ENCODE measurements at places on chromosomes 6 and 20. TPM values are rescaled to one million over a fixed set of nuclear protein-coding genes. Genes with fewer than 3 reads are reported as not detected.

GRCh38 chr6:163718537-163718936 is 304.0 kb downstream of the QKI start:
- DNase-seq: no peak

DNA sequence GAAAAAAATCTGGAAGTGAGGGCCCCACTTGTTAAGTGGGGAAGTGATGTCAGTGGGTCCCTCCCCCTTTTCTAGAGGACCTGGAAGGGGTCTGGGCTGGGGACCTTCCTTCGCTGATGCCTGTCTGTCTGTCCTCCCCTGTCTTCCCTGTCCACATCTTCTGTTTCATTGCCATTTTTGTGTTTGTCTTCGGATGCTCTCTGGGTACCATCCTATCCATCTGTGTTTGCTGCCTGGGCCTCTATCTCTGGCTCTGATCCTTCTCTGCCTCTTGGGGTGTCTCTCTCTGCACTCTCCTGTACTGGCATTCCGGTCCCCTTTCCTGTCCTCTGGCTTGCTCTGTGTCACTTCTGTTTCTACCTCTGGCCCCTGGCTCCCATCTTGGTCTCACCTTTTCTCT is 2.3 kb downstream of the TMEM151B start:
- DNase-seq: no peak

DNA sequence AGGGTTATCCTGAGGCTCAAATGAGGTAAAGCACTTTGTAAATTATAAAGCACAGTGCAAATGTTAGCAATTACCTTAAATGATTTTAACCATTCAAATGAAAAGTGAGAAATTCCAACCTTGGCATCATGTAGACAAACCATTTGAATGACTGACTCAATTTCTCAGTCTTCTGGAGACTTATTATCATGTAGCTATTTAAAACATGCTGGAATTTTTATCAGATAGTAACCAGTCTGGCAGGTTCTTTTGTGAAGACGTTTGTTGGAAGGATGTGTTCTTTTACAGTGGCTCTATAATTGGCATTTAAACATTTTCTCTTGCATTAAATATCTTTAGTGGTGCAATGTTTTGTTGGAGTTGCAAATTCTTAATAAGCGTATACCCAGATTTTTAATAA is 386.6 kb downstream of the NKAIN2 start:
- DNase-seq: no peak

IPCEF1 gene
- total RNA-seq: 2.1 TPM

RIMS4 gene
- total RNA-seq: not detected

DNA sequence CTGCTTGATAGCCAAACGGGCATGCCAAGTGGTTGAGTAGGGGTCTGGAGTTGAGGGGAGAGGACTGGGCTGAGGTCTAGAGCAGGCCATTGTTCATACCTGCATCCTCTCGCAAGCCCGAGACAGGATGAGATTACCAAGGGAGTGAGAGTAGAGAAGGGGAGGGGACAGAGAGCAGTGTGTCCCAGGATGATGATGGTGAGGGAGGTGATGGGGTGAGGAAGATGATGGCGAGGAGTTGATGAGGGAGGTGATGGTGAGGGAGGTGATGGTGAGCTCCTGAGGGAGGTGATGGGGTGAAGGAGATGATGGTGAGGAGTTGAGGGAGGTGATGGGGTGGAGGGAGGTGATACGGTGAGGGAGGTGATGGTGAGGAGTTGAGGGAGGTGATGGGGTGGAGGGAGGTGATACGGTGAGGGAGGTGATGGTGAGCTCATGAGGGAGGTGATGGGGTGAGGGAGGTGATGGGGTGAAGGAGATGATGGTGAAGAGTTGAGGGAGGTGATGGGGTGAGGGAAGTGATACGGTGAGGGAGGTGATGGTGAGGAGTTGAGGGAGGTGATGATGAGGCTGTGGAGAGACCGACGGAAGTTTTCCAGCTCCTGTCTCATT is 6.4 kb downstream of the TMEM181 start:
- DNase-seq: no peak

- no peak for DNase-seq
Measured at GRCh38 chr20:48163505-48163904, 378.2 kb upstream of the SULF2 start.

DNA sequence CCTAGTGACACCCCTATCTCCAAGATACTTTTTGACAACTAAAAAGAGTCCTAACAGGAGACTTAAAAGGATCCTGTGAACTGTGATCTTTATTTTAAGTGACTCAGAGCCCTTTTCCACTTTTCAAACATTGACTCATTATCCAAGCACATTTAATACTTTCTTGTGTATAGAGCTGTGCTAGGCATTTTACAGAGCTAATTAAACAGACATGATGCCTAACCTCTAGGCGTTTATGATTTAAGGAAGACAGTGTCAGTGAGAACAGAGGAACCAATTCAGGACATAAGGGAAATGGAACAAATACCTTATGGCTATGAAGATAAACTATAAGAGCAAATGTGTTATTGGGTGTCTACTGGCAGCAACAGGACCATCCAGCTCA is 282.6 kb downstream of the TPBG start:
- no peak for DNase-seq

GRCh38 chr6:30915591-30915946 is 1.5 kb downstream of the VARS2 start:
- DNase-seq: peak; percentile 68

GRCh38 chr20:63082308-63082938 is 75.7 kb upstream of the BHLHE23 start:
- peak; percentile 43 for DNase-seq

CENPW gene
- 14.4 TPM for total RNA-seq

MTO1 gene
- total RNA-seq: 24.5 TPM

PAK5 gene
- under 0.01 TPM for total RNA-seq

WFDC10B gene
- total RNA-seq: not detected

- DNase-seq: peak; percentile 50
Measured at GRCh38 chr6:26660000-26660361, 435 bp upstream of the ZNF322 start.

CLPSL1 gene
- total RNA-seq: not detected

DNA sequence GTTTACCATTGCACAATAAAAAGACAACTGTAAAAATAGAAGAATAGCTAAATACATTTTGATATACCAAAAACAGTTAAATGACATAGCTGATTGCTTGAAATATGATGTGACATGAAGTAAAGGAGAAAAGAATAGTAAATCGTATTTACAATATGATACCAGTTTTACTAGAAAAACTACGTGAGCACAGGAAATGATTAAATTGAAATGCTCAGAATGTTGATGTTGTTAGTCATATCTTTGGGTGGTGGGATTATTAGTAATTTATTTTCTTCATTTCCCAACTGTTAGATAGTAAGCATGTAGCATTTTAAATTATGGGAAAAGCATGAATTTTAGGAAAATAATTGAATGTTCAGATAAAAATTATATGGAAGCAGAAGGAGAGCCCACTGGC is 268.3 kb upstream of the TAB2 start:
- peak; percentile 34 for DNase-seq

DNA sequence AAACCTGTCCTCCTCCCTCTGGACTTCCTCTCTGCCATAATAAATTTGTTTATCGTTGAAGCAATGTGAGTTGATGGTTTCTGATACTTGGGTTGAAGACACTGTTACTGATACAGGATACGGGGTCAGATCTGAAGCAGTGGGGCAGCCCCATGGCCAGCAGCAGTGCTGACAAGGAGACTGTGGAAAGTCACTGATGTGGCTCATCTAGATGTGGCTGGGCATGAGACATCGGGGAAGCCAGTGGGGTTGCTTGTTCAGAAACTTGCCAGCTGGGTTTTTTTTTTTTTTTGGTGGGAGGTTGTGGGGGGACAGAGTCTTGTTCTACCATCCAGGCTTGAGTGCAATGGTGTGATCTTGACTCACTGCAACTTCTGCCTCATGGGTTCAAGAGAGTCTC is 2.6 kb upstream of the BPI start:
- no peak for DNase-seq

GRCh38 chr6:91497770-91498169 is 910.9 kb upstream of the MAP3K7 start:
- no peak for DNase-seq

DNA sequence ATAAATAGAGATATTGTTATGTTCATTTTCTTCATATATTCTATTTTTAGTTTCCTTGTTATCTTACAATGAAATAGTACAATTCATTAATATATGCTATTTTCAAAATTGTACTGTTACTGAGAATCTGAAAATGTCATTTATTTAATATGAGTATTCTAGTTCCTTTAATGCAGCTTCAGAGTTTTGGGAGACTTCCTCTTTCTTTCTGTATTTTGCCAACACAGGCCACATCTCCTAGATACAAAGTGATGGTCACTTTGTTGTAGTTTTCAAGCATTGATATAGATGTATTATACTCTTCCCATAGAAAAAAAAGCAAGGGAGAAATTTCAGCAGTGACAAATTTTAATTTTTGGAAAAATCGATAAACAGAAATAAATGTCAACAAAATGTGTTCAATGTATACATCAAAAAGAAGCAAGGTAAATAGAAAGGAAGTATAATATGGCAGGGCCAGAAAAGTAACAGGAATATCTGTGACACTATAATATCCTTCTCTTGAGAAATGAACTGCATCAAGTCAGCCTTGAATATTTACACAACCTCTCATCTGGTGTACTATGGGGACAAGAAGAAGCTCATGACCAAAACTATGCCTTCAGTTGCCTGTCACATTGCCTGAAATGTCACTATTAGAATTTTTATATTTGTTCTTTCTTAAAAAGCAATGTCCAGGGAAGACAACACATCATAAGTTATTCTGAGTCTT is 396.0 kb downstream of the TBC1D32 start:
- DNase-seq: no peak

GRCh38 chr6:30042476-30042875 is 18.6 kb upstream of the POLR1H start:
- DNase-seq: no peak

GRCh38 chr6:43842231-43842794 is 72.3 kb downstream of the VEGFA start:
- DNase-seq: no peak

DNA sequence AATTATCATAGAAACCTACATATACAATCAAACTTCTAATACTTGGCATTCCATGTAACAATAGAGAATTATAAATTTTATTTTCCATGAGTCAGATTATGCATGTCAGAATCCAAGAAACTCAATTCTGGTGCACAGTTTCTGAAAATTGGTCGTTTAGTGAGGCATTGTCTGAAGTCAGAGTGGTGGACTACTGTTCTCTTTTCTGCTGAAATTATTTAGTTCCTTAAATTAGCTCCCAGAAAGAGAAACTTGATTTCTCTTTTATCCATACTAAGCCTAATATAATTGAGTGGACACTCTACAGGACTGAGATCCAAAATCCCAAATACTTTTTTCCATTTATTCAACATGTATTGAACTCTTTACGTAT is 265.5 kb downstream of the ALDH8A1 start:
- DNase-seq: no peak

GPX5 gene
- not detected for total RNA-seq

DNA sequence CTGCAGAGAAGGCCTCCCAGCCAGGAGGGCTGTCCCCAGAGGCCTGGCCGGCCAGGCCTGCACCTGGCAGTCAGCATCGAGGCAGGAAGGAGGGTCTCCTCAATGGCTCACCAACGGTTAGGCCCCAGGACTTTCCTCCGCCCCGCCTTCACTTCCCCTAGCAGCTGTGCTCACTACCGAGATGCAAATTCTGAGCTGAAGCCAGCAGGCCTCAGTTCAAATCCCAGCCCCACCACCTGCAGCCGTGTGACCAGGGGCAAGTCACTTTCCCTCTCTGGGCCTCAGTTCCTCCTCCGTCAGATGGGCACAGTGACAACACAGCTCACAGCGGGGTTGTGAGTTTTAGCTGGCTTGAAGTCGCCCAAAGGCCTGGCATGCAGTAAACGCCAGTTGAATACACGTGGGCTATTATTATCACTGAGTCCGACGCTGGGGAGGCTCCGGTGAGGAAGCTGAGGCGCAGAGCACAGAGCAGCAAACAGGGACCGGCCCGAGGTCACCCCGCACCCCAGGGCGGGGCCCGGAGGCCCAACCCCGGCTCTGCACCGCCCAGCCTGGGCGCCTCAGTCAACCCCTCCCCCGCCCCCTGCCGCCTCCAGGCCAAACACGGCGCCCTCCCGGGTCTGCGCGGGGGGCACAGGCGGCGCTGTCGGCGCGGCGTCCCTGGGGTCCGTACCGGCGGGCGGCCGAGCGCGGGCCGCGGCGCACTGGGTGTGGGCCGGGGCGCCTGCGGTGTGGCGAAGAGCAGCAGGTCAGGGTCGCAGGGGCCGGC is 671 bp downstream of the E2F1 start:
- DNase-seq: no peak

GRCh38 chr6:149026530-149026942 is 279.7 kb downstream of the UST start:
- DNase-seq: no peak

OR12D3 gene
- total RNA-seq: not detected

DNA sequence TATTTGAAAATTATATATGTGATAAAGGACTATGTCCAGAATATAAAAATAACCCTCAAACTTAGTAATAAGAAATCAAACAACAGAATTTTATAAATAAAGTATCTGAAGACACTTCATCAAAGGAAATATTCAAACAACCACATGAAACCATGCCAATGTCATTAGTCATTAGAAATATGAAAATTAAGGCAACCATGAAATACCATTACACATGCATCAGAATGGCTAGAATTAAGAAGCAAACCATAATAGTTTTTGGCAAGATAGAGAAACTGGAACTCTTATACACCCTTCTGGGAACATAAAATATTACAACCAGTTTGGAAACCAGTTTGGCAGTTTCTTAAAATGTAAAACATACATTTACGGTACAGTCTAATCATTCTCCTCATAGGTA is 137.2 kb upstream of the ADGRB3 start:
- DNase-seq: no peak

GRCh38 chr20:38063911-38064530 is 30.5 kb downstream of the RPRD1B start:
- DNase-seq: no peak

SMLR1 gene
- total RNA-seq: not detected

DNA sequence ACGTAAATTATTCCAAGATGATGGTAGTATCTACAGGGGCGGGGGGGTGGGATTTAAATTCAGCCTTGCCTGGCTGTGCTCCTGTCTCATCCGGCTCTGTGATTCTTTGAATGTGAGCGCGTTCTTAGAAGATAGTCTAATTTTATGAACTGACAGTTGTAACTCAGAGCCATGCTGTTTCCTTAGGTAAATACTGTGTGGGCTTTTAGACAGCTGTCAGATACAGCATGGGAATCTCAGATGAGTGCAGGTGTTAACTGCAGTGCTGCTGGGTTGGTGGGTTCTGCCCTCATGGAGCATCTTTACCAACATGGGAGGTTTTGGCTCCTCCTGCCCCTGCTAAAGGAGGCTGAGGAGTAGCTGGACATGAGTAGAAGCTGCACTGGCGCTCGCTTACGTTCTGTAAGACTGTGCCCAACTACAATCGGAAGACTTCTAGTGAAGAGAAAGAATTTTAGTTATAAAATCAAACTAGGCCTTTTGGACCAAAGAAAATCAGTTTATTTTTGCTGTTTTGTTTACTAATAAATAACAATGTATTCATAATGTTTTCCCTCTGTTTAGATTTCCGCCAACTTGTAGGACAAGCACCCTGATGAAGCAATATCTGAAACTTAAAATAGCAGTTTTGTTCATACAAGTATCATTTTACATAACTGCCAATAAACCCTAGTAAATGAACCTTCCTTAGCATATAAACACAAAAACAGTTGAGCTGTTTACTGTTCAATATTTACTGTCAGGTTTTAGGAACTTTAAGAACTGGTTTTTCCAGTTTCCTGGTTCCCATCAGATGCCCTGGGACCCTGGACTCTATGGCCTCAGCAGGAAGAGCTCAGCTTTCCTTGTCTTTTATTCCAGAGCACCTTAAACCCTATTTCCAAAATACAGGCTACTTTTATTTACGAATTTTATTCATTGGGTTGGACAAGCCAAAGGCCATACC is 66.1 kb downstream of the FAM120B start:
- DNase-seq: no peak

GABRR1 gene
- not detected for total RNA-seq

MUC22 gene
- total RNA-seq: not detected

CSE1L gene
- total RNA-seq: 55.9 TPM
